ENCODE measurements at places on chromosomes 1 and 21.

GRCh38 chr1:32242341-32242851 is 4.6 kb upstream of the FAM167B start:
- H3K27me3 ChIP-seq: no peaks in the 10 kb centered on the region
- no peak overlapping the region for H3K27ac ChIP-seq
- no peak overlapping the region for H3K4me3 ChIP-seq
- H3K36me3 ChIP-seq: no peaks in the 10 kb centered on the region

- DNase-seq: no peak
- no peaks in the 10 kb centered on the region for H3K36me3 ChIP-seq
- H3K4me1 ChIP-seq: no peaks in the 10 kb centered on the region
- no peak overlapping the region for H3K27ac ChIP-seq
- no peak overlapping the region for H3K4me3 ChIP-seq
Measured at GRCh38 chr21:16421965-16422364, 692.2 kb downstream of the USP25 start.

DNA sequence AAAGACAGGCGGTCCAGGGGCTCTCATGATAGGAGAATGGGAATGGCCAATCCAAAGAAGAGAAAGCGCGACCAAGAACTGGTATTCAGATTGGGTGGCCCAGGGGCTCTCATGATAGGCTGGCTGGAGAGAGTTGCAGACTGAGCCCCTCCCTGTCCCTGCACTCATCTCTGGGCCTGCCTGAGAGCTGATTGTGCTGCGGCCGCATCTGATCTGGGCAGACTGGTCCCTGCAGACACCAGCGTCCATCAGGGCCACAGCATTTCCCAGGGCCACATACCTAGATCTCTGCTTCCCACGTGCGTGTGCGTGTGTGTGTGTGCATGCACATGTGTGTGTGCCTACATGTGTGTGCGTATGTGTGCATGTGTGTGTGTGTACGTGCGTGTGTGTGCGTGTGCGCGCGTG is 30.4 kb upstream of the MAN1C1 start:
- no peak overlapping the region for H3K27ac ChIP-seq
- no peaks in the 10 kb centered on the region for H3K36me3 ChIP-seq
- no peak overlapping the region for H3K4me3 ChIP-seq

- no peaks in the 10 kb centered on the region for H3K36me3 ChIP-seq
- H3K4me3 ChIP-seq: no peak overlapping the region
- H3K27ac ChIP-seq: no peak overlapping the region
- peaks cover 27% of the 10 kb centered on the region for H3K27me3 ChIP-seq
- DNase-seq: no peak
- H3K4me1 ChIP-seq: peaks cover 26% of the 10 kb centered on the region
Measured at GRCh38 chr1:25197235-25197975, 34.9 kb downstream of the SYF2 start.

DNA sequence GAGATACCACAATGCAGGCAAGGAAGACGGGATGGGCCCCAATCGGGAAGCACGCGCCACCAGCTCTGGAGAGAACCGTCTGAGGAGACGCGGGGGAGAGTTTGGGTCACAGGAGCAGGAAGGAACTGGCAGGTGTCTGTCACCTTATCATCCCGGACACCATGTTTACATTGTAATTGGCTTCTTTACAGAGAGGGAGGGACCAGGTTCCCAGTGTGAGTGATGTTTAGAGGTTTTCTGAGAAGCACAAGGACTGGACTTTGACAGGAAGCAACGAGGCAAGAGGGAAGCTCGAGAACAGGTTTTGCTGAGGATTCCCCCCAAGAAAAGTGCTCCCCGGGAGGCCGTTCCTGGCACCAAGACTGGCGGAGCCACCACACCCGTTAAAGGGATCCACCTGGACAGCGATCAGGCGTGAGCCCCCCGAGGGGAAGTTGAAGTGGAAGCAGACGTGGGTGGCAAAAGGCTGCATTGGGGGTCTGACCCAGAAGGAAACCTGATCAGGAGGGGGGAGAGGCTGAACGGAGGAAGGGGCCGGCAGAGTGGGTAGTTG is 957 bp downstream of the EPS15 start:
- peak; percentile 26 for DNase-seq
- H3K36me3 ChIP-seq: peaks cover 2% of the 10 kb centered on the region
- no peaks in the 10 kb centered on the region for H3K27me3 ChIP-seq
- H3K27ac ChIP-seq: peak overlapping the region; percentile 95

- DNase-seq: no peak
- H3K36me3 ChIP-seq: no peaks in the 10 kb centered on the region
- no peak overlapping the region for H3K27ac ChIP-seq
- no peaks in the 10 kb centered on the region for H3K27me3 ChIP-seq
- H3K4me3 ChIP-seq: no peak overlapping the region
Measured at GRCh38 chr1:15042866-15043265, 110.7 kb upstream of the TMEM51 start.

DNA sequence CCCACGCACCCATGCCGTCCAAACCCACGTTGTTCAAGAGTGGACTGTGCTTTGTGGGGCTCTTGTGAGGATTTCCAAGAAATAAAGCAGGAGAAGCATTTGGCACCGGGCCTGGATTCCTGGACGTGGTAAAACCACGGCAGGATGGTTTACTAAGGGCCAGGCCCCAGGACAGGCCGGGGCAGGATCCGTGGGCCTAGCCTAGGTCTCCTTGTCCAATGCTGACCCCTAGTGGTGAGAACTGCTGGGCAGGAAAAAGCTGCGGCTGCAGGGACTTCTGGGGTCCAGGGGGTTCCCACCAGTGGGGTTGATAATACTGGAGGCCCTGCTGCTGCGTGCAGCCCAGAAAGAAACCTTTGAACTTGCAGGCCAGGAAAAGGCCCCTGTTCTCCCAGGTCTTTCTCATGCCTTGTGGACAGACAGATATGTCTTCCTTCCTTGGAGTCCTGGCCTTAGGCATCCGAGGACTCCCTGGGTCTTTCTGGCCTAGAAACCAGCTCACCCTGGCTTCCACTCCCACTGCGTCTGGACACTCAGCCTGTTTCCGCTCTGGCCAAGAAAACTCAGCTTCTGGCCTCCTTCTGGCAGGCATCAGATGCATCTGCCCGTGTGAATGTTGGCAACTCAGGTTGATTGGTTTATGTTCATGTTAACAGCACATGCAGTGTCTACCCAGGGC is 106.9 kb upstream of the TMEM51 start:
- H3K27ac ChIP-seq: no peak overlapping the region
- DNase-seq: peak; percentile 40
- no peaks in the 10 kb centered on the region for H3K4me1 ChIP-seq
- H3K4me3 ChIP-seq: no peak overlapping the region
- H3K36me3 ChIP-seq: no peaks in the 10 kb centered on the region

- H3K27me3 ChIP-seq: peaks cover 17% of the 10 kb centered on the region
- no peaks in the 10 kb centered on the region for H3K4me1 ChIP-seq
- no peak overlapping the region for H3K27ac ChIP-seq
- H3K36me3 ChIP-seq: no peaks in the 10 kb centered on the region
Measured at GRCh38 chr1:41249319-41249718, 7.2 kb upstream of the SCMH1 start.

DNA sequence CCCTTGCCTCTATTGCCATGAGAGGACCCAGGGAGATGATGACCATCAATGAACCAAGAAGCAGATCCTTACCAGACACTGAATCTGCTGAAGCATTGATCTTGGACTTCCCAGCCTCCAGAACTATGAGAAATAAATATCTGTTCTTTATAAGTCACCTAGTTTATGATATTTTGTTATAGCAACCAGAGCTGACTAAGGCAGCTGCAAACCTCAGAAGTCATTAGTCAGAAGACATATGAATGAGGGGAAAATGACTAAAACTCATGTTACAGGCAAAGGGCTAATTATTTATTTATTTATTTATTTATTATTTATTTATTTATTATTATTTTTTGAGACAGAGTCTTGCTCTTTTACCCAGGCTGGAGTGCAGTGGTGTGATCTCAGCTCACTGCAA is 321.1 kb downstream of the TGFB2 start:
- H3K4me3 ChIP-seq: no peak overlapping the region
- no peak overlapping the region for H3K27ac ChIP-seq
- H3K4me1 ChIP-seq: no peaks in the 10 kb centered on the region
- H3K27me3 ChIP-seq: no peaks in the 10 kb centered on the region
- no peak for DNase-seq
- no peaks in the 10 kb centered on the region for H3K36me3 ChIP-seq

DNA sequence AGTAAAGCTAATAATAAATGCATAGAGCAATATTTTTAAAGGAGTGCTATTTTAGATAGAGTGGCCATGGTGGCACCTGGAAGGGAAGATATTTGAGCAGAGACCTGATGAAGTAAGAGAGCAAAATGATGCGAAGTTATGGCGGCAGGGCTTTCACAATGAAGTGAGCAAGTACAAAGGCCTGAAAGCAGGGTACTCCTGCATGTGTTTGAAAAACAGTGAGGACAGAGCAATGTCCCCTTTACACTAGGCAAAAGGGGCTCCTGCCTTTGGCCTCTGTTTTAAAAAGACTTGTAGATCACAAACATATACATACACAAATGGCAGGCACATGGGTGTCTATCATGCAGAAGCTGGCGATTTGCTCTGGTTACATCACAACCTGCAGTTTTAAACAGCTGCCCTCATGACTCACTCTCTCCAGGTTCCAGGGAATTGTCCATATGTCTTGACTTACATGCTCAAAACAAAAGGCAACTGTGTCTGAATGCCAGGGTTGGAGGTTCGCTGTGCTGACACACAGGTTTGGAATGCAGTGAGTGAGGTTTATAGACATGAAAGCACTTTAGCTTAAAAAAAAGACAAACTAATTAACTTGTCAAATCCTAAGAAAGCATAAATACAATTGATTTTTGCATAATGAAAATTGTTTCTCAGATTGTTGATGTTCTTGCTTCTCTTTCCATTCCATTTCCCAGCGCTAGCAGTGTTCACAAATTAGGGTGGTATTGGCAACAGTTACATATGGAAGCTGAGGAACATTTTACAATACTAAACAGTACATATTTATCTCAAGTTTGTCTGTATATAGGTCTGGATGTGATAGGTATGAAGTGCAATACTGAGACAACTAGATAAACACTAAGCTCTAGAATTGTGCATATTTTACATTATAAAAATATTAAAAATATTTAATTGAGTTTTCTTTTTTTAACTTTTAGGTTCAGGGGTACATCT is 313.9 kb downstream of the BARHL2 start:
- no peak overlapping the region for H3K27ac ChIP-seq
- H3K4me3 ChIP-seq: no peak overlapping the region
- no peaks in the 10 kb centered on the region for H3K4me1 ChIP-seq
- no peak for DNase-seq
- H3K27me3 ChIP-seq: no peaks in the 10 kb centered on the region
- no peaks in the 10 kb centered on the region for H3K36me3 ChIP-seq

GRCh38 chr1:27536767-27537166 is 46.8 kb upstream of the WASF2 start:
- H3K27ac ChIP-seq: no peak overlapping the region
- peaks cover 10% of the 10 kb centered on the region for H3K4me1 ChIP-seq

- no peak for DNase-seq
- H3K27ac ChIP-seq: no peak overlapping the region
- no peak overlapping the region for H3K4me3 ChIP-seq
- no peaks in the 10 kb centered on the region for H3K27me3 ChIP-seq
- H3K4me1 ChIP-seq: no peaks in the 10 kb centered on the region
Measured at GRCh38 chr1:237717106-237717505, 173.6 kb downstream of the ZP4 start.

DNA sequence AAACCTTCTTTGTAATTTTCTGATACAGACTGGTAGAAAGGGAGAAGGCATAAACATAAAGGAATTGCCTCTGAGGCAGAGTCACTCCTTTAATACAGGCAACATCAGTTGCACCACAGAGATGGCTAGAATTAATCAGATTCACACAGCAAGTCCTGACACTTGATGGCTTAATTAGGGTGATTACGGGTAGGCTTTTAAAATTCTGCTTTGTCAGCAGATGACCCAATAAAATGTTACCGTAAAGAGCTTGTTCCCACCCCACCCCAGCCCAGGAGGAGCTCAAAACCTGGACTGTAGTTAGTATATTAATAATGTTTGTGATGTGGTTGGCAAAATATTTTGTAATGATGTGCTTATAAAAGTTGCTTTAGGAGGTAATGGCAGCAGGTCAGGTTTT is 9.3 kb upstream of the BTG3 start:
- no peak for DNase-seq
- peaks cover 25% of the 10 kb centered on the region for H3K27me3 ChIP-seq
- no peak overlapping the region for H3K27ac ChIP-seq

GRCh38 chr1:196007763-196008162 is 600.5 kb downstream of the KCNT2 start:
- H3K4me1 ChIP-seq: no peaks in the 10 kb centered on the region
- no peak overlapping the region for H3K27ac ChIP-seq
- H3K27me3 ChIP-seq: no peaks in the 10 kb centered on the region
- no peak for DNase-seq
- no peak overlapping the region for H3K4me3 ChIP-seq

GRCh38 chr1:244327533-244327932 is 124.2 kb downstream of the ADSS2 start:
- no peak overlapping the region for H3K4me3 ChIP-seq
- H3K4me1 ChIP-seq: peaks cover 10% of the 10 kb centered on the region
- H3K36me3 ChIP-seq: no peaks in the 10 kb centered on the region
- DNase-seq: no peak
- no peak overlapping the region for H3K27ac ChIP-seq

DNA sequence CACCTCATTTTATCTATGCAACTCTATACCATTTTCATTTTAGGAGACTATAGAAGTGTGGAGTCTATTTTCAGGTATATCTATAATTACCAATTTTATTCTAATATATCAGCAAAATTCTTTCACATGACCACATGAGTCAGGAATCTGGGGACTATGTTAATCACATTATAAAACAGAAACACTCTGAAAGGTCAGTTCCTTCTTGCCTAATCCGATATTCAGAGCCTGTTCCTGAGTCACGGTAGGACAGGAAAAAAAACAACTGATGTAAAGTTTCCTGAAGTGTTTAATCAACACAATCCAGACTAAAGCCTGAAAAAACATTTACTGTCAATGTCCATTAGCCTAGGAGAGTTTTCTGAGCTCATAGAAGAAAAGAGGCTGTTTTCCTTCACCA is 1902.3 kb downstream of the NCAM2 start:
- no peaks in the 10 kb centered on the region for H3K36me3 ChIP-seq
- no peak for DNase-seq
- peaks cover 2% of the 10 kb centered on the region for H3K4me1 ChIP-seq
- H3K4me3 ChIP-seq: no peak overlapping the region

DNA sequence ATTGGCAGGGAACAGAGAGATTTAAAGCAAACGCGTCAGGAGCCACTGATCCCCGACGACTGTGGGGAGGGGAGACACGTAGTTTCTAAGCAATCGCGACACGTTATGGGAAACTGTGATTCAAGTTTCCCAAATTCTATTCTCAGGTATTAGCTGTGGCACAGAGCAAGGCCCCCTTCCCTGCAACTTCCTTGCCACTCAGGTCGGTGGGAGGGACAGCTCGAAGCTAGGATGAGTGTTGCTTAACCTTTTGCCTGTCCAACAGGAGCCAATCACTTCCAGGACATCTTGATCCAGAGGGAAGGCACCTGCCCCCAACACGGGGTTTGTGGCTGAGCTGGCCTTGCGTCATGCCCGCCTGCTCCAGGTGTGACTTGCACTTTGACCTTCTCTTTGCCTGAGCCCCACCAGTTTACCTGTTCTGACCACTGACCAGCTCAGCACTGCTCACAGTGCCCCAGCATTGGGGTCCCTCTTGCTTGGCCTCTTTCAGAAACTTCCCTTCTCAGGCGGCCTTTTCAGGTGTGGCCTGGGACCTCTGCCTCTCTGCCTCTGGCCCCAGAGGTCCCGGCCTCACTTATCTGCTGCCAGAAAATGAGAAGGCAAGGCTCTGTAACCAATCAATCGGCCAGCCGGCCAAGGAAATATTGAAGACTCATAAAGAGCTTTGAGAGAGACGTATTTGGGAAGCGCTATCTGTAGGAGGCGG is 24.6 kb downstream of the TEX35 start:
- H3K27me3 ChIP-seq: no peaks in the 10 kb centered on the region
- no peaks in the 10 kb centered on the region for H3K36me3 ChIP-seq
- H3K4me3 ChIP-seq: no peak overlapping the region
- no peak overlapping the region for H3K27ac ChIP-seq

All from stimulated activated naive B cell treated with anti-CD40 and anti-IgM and Interleukin-4, amounts not matched to agents 10 μg/mL and 1 μg/mL and 100 μg/mL, for 72 hours (primary cell).